A549 treated with AZD2906 at 1 μM for 4 hours (cell line): ENCODE measurements at places on chromosomes 2 and 18. TPM values are rescaled to one million over a fixed set of nuclear protein-coding genes. Genes with fewer than 3 reads are reported as not detected.

Gene POU3F3
- 0.02 TPM in 2 of 5 replicates, not detected in the others for total RNA-seq

Gene ERBB4
- 0.01 TPM in 1 of 5 replicates, not detected in the others for total RNA-seq

Gene ITPRIPL1
- not detected in 5 replicates for total RNA-seq

Gene IL18RAP
- total RNA-seq = 0.03 to 0.25 TPM (median 0.09 TPM) in 4 of 5 replicates, not detected in the other

Gene GPD2
- 15.3 to 39.0 TPM (median 21.6 TPM) in 5 replicates for total RNA-seq

Gene MAP4K4
- 86.7 to 123 TPM (median 107 TPM) in 5 replicates for total RNA-seq

Gene LOXL3
- 0.31 to 0.60 TPM (median 0.49 TPM) in 5 replicates for total RNA-seq

Gene RASGRP3
- total RNA-seq = 0.58 to 0.98 TPM (median 0.72 TPM) in 5 replicates

Gene DES
- 0.14 to 0.69 TPM (median 0.27 TPM) in 5 replicates for total RNA-seq

Gene SLC9A4
- total RNA-seq = not detected in 5 replicates

Gene PELI1
- total RNA-seq = 1.1 to 1.7 TPM (median 1.3 TPM) in 5 replicates

Gene PXDN
- total RNA-seq = 11.5 to 17.4 TPM (median 15.5 TPM) in 5 replicates

Gene RBM44
- 0.10 to 0.23 TPM (median 0.16 TPM) in 5 replicates for total RNA-seq

Gene TDRD15
- not detected in 5 replicates for total RNA-seq

Gene ALPI
- 0.05 TPM in 1 of 5 replicates, not detected in the others for total RNA-seq
